ELF-1 (cell line): ENCODE measurements at places on chromosomes 16 and 17.
A peak's percentile ranks its signal among the peaks of the same experiment; 100 is the strongest.

DNA sequence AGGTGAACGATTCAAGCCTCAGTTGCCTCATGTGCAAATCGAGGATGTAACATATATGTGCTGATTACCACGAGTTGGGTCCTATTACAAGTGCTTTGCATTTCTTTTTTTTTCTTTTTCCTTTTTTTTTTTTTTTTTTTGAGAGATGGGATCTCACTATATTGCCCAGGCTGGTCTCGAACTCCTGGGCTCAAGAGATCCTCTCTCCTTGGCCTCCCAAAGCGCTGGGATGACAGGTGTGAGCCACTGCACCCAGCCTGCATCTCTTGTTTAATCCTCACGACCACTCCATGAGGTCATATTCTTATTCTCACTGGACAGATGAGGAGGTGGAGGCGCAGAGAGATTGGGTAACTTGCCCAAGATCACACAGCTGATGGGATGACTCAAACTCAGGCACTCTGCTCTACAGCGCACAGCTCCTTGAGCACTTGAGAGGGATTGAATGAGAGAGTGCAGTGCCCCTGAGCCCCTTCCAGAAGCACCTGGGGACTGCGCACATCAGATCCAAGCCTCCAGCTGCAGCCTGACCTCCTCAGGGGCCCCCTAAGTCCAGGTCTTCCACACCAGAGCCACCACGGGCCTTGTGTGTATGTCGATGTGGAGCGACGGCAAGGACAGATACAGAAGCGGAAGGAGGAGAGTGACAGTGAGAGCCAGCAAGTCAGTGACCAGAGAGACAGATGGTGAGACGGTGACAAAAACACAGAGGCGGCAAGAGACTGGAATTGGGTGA lies 4.9 kb downstream of the STX1B start:
- DNase-seq: no peak

DNA sequence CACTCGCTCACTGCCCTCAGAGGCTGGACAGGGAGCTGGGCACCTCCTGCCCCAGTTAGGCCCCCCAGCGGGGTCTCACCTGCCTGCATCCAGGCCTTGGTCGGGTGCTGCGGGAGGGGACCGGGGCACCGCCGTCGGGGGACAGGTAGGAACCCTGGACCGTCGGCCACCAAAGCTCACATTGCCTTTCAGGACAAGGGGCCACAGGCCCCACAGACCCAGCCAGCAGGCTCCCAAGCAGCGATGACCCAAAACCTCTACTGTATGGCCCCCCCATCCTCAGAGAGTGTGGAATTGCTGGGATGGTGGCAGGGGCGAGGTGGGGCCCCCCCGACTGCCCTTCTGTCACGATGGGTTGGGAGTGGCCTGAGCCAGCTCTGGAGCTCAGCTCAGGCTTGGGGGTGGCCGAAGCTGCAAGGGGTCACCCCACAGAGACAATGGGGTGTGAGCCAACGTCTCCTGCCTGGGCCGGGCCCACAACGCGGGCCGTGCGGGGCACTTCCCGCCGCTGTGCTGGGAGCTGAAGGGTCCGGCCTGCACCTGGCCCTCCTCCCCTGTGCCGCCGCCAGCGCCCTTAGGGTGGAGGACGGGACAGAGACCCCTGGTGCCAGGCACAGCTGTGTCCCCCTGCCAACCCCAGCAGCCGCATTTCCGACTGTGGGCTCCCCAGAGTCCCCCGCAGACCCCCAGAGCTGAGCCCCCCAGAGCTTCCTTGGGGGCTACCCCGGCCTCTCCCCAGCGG lies 498 bp downstream of the IGFALS start:
- DNase-seq: no peak

GRCh38 chr17:80953471-80954315 lies 37.9 kb upstream of the CHMP6 start:
- no peak for DNase-seq

DNA sequence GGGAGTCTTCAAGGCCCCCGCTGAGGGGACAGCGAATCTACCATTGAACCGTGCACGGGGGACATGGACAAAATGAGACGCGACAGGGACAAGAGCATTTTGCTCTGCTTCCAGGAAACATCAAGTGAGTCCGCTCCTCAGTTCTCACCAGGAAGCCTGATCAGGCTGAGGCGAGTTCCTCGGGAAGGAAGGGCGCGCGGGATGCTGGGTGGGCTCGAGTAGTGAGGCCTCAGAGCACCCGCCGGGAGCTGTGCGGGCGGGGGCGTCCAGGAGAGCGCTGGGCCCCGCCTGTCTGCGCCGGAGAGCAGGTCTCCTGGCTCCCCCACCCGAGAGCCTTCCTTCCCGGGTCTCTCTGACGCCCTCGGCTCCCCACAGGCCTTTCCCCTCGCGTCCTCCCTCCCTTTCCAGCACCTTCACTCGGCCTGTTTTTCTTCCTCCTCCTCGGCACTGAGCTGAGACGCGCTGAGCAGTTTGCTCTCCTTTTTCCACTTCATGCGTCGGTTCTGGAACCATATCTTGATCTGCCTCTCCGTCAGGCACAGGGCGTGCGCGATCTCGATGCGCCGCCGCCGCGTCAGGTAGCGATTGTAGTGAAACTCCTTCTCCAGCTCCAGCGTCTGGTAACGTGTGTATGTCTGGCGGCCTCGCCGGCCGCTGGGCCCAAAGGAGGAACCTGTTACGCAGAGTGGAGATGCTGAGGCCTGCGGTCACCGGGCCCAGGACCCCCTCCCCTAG lies 2.6 kb upstream of the HOXB5 start:
- peak; percentile 64 for DNase-seq

GRCh38 chr17:58402679-58403078 lies 14.7 kb downstream of the RNF43 start:
- peak; percentile 88 for DNase-seq

DNA sequence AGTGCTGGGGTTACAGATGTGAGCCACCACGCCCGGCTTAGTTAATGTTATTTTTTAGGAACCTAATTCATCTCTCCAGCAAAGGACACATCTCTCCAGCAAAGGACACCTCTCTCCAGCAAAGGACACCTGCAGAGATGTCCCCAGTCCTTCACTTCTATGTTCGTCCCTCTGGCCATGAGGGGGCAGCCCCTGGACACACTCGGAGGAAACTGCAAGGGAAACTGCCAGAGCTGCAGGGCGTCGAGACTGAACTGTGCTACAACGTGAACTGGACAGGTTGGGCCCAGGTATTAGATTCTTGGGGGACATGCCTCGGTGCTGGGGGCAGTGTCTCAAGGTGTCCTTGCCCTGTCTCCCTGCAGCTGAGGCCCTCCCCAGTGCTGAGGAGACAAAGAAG lies 4.7 kb downstream of the PFAS start:
- peak; percentile 36 for DNase-seq

DNA sequence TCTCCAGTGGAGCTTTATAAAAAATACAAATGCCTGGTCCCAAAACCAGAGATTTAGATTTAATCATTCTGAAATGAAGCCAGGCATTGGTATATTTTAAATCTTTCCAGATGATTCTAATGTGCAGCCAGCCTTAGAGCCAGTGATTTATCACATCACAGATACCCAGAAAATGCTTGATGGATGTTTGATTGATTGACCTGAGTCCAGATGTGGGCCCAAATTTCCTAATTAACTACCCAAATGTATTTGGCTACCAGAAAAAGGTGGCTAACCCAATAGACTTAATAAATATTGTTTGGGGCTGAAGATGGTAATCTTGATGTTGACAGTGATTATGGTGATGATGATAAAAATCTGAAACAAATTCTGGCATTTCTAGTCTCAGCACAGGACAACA lies 93.1 kb downstream of the ABCC12 start:
- DNase-seq: no peak

- peak; percentile 32 for DNase-seq
Observed at GRCh38 chr17:6070913-6071511, 833 bp downstream of the WSCD1 start.

- no peak for DNase-seq
Observed at GRCh38 chr16:83437036-83437435, 370.7 kb upstream of the HSBP1 start.

DNA sequence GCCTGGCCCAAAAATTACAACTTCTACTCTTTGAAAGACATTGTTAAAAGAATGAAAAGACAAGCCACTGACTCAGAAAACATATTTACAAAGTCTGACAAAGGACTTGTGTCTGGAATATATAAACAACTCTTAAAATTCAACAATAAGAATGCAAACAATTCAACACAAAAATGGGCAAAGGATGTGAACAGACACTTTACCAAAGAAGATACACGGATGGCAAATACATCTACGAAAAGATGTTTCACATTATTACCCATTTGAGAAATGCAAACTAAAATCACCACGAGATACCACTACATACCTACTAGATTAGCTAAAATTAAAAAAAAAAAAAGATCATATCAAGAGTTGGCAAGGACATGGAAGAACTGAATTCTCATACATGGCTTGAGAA lies 80.8 kb upstream of the METRNL start:
- no peak for DNase-seq

DNA sequence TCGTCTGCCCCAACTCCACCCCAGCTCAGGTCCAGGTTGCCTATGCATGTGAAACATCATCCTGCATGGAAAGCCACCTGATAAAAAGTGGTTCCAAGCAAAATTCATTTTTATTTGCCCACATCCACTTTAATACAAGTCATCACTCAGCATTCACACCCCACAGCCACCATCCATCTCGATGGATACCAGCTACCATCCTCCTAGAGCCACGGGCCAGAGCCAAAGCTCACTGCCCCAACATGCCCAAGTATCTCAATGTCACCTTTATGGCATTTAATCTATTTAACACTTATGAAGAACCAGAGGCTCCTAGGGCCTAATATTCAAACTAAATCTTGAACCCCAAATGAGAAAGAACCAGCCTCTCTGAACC lies 70.5 kb downstream of the COPRS start:
- no peak for DNase-seq

DNA sequence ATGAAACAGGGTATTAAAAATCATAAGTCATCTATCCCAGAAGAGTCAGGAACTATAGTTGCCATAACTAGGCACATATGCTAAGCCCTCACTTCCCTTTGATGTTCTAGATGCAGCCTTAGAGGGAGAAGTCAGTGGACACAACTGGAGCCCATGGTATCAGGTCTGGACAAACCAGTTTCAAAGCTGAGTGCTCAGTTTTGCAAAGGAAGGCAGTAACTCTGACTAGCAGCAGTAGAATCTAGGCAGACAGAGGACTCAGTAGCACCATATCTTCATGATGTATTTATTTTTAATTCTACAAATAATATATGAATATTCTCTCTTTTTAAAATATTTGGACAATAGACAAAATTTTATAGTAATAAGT lies 11.7 kb upstream of the FAM20A start:
- DNase-seq: no peak

GRCh38 chr16:57401943-57402640 lies 2.5 kb upstream of the CCL17 start:
- no peak for DNase-seq

DNA sequence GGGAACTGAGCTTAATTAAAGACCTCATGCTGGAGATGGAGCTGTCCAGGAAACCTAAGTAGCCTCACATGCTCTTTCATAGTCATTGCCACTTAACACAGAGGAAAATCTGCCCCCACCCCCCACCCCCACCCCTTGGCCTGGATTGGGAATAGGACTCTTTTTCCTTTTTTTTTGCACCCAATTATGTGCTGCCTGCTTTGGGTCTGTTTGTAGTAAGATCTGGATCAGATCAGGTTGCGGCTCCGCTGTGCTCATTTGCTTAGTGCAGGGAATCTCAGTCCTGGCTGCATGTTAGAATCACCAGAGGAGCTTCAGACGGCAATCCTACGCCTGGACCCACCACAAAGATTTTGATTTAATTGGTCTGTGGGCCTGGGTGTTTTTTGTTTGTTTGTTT lies 219.0 kb downstream of the UTP18 start:
- no peak for DNase-seq

GRCh38 chr17:4142107-4142900 lies 526 bp downstream of the ZZEF1 start:
- peak; percentile 58 for DNase-seq

GRCh38 chr16:87236516-87237115 lies 80.6 kb downstream of the C16orf95 start:
- DNase-seq: no peak

- no peak for DNase-seq
Observed at GRCh38 chr16:70725912-70726828, 40.3 kb upstream of the MTSS2 start.

- peak; percentile 39 for DNase-seq
Observed at GRCh38 chr16:8474587-8474986, 115.7 kb downstream of the TMEM114 start.

GRCh38 chr16:12891836-12892235 lies 9.6 kb upstream of the SHISA9 start:
- DNase-seq: peak; percentile 27

DNA sequence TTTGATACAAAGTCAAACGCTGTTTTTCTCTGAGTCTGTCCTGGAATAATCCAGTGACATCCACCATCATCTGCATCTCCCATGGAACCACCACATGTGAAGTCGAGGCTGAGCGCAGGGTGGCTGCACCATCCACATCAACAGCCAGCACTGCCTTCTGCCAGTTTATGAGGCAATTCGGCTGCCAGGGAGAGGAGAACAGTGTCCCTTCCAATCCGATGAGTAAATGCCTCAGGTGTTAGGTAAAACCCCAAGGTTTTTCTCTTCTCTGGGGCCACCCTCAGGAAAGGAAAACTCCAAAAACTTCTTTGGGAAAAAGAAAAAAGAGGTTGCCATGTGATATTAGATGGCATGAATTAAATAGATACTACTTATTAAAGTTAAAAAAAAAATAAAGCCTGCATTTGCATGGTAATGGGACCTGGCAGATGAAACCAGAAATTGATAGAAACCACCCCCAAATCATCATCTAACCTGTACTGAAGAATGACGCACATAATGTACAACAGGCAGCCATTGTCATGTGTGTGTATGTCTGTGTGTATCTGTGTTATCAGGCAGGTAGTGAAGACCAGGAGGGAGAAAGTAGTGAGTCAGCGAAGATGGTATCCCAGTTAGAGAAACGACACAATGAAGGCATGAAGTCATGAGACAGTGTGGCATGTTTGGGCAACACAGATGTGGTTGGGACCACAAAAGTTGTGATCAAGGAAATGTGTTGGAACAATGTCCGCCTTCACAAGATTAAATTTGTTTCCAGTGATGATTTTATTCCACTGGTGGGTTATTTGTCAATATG lies 478.7 kb downstream of the CDH13 start:
- DNase-seq: no peak

- no peak for DNase-seq
Observed at GRCh38 chr16:68833251-68833650, 10.1 kb upstream of the TANGO6 start.

- DNase-seq: no peak
Observed at GRCh38 chr17:39774047-39774446, 36.3 kb downstream of the GRB7 start.
